ENCODE measurements at places on chromosomes 2 and 18.

GRCh38 chr2:206853915-206854314 is 85.4 kb upstream of the CPO start:
- DNase-seq, result no peak

DNA sequence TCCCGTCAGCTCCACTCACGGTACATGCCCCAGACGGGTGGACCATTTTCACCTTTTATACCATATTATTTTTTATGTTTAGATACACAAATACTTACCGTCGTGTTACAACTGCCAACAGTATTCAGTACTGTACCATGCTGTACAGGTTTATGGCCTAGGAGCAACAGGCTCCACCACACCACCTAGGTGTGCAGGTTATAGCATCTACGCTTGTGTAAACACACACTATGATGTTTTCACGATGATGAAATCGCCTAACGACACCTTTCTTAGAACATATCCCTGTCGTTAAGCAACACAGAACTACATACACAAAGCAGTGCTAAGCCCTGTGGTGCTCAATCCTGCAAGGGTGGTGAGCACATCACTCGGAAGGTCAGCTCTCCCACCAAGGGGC is 24.5 kb downstream of the NDUFA10 start:
- DNase-seq, result no peak

DNA sequence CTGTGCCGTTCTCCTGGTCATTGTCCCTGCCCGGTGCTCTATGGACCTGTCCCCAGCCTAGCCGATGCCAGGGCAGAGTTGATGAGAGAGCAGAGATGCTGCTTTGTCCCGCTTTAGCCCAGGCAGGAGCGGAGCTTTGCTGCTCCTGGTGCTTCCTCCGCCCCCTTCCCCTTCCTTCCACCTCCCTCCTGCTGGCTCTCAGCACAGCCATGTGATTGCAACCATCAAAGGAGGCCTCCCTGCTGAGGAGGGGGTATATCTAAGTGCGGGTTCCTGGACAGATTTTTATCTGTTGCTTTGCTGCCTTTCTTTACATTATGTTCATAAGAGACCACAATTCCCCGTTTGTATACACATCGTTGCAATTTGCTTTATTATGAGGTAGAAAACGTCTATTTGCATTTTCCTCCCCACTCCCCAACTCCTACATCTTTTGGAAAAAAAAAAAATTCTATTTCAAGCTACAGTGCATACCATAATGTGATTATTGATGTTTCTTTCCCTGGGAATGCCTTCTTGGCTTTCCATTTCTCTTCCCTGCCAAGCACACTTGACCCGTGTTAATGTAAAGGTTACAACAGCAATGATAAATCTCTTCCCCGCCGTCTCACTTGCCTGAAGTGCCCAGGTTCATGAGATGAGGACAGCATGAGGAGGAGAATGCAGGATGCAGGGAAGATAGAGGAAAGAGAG is 25.4 kb downstream of the ALPK2 start:
- no peak for DNase-seq

GRCh38 chr2:162242586-162243280 is 512 bp downstream of the FAP start:
- no peak for DNase-seq

DNA sequence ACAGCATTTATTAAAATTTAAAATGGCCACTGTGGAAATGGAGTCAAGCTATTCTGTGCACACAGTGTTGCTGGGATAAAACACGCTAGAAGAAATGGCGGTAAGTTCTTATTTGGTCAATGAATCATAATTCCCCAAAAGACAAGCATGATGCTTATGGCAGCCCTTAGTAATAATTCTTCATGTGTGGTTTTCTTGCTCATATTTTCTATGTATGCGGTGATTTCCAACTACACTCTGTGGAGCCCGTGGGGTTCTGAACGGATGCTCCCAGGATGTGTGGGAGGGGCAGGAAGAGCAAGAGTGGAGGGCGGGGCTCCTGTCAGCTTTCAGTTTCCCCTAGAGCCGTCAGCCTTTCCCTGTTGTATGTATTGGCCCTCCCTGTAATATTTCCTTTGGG is 91.7 kb upstream of the RMDN2 start:
- peak; percentile 64 for DNase-seq

DNA sequence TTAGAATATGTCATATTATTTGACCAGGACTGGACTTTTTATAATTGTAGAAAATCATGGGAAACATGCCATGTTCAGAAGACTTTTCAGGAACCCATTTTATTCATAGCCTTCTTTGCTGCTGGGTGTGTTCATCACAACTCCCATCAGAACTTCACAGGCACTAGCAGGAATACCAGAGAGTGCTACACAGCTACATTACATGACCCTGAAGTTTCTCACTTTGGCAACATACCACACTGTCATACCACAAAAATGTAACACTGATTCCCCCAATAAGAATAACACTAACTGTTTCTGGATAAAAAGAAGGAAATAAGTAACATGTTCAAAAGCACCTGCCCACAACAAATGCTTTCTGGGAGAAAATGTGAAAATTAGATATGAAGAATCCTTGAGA is 405.4 kb downstream of the CDH2 start:
- no peak for DNase-seq

- DNase-seq, result no peak
Measured at GRCh38 chr2:71846669-71847291, 300.9 kb downstream of the CYP26B1 start.

GRCh38 chr2:160364364-160364763 is 129.2 kb downstream of the RBMS1 start:
- DNase-seq, result no peak

DNA sequence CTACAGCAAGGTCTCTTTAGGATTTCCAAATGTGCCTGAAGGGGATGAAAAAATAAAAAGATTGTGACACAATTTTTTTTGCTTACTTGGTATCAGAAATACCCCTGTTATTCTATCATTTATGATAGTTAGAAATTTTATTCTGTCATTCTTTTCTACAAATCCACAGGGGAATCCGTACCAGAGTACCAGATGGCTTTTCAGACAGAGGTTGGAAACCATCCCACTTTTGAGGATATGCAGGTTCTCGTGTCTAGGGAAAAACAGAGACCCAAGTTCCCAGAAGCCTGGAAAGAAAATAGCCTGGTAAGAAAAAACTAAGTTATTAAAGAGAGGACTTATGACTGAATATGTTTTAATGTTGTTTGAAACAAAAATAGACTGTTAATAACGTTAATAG is 92.6 kb upstream of the FAM117B start:
- DNase-seq, result no peak

DNA sequence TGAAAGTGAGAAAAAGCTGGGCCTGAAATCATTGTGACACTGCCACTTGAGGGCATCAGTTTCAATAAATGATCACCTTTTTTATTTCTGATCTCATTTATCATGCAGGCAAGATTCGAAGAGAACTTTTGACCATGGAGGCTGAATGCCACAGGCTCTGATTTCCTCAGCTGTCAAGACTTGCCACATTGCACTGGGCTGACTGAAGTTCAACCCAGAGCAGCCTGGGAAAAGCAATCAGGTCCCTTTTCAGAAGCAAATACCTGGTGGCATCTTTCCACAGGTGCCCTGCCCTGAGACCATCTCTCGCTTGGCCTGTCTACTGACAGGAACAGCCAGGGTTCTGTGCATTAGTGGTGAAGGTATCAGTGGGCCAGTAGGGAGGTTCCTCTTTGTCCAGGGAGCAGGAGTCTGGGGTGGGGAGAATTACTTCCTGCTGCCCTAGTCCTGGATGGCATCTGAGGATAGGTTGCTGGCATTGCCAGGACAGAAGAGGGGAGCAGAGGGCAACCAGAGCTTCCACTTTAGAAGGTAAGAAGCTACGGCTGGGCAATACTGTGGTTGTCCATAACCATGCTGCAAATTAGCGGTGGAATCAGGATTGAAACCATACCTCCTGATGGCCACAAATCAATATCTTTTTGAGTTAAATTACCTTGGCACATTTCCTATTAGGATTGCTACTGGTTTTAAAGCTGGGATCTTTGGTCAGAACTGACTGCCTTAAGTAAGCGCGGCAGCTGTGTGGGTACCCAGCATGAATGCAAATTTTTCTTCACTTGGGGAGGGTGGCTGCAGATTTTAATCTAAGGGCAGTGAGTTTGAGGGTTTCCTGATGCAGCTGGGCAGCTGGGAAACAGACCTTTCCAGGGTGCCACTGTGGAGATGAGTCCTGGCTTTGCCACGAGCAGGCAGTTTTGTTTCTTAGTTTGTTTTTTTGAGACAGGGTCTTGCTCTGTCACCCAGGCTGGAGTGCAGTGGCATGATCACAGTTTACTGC is 394.5 kb downstream of the ALK start:
- DNase-seq, result no peak

- DNase-seq, result no peak
Measured at GRCh38 chr18:36307513-36307912, 10.0 kb downstream of the FHOD3 start.

All from activated CD8-positive, alpha-beta memory T cell treated with anti-CD3 and anti-CD28 coated beads, Interleukin-2, amount 50 U/mL, for 4 hours (primary cell).